Stimulated activated CD8-positive, alpha-beta memory T cell treated with anti-CD3 and anti-CD28 coated beads, Interleukin-15, amount 100 ng/mL, for 24 hours (primary cell): ENCODE measurements at places on chromosomes 1 and 21.

GRCh38 chr1:192581131-192581927 is 5.8 kb downstream of the RGS1 start:
- no peak for DNase-seq

- DNase-seq, result no peak
These were observed 149.2 kb upstream of the JUN start for GRCh38 chr1:58932859-58933598.

- DNase-seq, result no peak
These were observed 158.5 kb upstream of the LMO4 start for GRCh38 chr1:87170157-87170556.

DNA sequence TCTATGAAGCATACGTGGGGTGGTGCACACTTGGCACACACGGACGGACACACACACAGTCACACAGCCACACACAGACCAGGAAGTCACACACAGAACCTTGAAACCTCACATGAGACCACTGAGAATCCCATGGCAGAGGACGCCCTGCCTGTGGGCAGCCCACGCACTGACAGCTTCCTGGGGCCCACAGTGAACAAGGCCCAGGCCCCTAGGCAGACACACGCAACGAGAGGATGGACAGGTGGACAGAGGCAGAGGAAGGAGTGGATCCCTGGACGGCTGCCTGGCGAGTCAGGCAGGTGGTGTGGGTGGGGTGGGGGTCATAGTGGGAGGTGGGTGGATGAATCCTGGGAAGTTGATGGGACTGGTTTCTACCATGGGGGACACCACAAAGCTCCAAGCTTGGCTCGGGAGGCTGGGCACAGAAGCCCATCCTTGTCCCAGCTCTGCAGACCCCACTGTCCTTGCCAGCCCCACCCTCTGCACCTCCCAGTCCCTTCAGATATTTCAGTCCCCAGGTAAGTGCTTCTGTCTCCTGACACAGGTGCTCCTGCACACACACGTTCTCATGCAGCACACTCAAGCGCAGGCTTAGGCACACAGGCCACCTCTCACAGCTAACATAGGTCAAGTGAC is 49.1 kb downstream of the WNT9A start:
- DNase-seq, result no peak

DNA sequence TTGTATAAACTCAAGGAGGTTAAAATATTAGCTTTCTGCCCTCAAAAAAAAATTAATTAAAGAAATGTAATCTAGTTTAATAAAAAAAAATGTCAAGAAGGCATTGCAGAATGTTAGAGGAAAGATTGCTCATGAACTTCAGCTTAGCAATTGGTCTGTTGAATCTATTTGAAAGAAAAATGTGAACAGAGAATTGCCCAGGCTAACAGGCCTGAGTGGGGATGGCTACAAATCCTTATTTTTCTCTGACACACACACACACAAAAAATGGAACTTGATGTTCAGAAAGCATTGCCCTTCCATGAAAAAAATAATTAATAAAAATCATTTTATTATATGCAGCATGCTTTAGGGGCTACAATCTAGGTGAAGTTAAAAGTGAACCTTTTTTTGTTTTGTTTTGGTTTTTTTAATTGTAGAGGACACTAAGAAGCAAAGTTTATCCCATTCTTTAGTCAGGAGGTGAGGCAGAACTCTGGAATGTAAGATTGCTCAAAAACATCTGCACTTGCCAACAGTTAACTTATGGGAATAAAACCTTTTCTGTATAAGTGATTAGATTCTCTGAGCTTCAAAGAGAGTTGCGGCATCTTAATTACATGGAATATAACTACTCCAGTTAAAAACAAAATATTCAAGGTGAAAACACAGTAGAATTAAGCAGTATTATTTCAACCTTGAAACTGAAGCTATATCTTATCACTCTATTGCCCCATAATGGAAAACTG is 658.5 kb upstream of the ADGRL2 start:
- DNase-seq, result no peak

DNA sequence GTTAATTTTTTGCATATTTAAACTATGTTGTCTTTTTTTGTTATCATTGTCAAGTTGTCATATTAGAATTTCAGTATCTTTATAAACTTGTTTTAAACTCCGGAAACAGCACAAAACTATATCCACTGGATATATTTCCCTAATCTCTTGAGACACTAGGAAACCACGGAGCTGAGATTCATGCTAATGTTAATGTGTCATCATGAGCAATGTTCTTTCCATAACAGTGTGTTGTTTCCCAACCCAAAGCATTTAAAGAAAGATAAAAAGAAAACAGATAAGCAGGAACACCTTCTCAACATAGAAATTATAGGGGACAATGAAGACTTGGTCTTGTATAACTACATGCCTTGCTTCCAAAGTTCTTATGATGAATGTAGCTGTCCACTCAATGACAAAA is 626.2 kb upstream of the TMPRSS15 start:
- DNase-seq, result no peak

- DNase-seq, result no peak
These were observed 105.5 kb downstream of the TOMM20 start for GRCh38 chr1:235022981-235023710.

DNA sequence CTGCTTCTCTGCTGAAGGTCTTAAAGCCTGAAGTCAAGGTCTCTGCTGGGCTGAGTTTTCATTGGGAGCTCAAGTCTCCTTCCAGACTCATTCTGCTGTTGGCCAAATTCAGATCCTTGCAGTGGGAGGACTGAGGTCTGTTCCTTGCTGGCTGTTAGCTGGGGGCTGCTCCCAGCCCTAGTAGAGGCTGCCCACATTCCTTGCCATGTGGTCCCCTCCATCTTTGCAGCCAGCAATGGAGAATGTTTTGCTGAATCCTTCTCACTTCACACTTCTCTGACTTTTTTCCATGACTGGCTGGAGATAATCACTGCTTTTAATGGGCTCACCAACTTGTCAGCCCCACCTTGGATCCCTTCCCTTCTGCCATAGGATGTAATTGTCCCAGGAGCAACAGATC is 33.2 kb downstream of the UBASH3A start:
- no peak for DNase-seq

DNA sequence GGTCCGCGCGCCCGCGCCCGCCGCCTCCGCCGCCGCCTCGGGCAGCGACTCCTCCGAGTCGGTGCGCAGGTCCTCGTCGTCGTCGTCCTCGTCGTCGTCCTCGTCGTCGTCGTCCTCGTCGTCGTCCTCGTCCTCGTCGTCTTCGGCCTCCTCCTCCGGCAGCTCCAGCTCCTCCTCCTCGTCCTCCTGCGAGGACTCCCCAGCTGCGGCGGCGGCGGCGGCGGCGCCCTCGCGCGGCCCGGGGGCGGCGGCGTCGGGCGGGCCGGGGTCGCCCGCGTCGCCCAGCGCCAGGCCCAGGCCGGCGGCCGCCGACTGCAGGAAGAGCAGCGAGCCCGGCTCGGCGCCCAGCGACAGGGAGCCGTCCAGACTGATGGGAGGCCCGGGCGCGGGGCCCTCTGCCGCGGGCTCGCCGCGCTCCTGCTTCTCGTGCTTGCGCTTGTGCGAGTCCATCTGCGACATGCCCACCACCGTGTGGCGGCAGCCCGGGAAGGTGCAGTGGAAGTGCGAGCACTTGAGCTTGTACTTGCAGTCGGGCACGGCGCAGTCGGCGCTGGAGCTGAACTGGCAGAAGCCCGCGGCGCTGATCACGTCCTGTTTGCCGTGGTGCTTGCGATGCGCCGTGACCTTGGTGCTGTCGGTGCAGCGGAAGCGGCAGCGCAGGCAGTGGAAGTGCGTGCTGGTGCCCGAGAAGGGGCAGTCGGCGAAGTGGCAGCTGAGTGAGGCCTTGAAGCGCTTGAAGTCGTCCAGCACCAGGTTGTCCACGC is 157.3 kb downstream of the CASZ1 start:
- DNase-seq, result no peak

DNA sequence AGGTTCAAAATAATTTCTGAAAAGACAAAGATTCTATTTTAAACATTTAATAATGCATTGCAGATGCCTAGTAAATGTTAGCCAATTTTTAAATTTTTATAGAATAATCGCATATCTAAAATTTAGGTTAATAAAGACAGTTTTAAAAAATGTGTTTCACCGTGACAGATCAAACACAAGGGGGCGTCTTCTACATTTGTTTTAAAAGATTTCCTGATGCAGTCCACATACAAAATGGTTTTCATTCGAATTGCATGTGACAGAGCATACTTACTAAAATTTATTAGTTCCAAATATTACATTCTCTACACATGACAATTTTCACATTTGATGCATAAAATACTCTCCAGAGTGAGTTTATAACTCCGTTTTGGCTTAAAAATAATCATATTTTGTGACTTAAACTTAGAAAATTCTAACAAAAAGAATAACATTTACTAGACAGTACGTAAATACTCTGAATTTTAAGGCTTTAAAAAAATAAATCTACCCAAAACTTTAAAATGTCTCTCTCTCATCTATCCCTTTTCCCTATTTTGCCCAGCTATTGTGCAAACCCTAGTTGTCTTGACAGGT is 75.5 kb downstream of the ADAMTS1 start:
- no peak for DNase-seq

DNA sequence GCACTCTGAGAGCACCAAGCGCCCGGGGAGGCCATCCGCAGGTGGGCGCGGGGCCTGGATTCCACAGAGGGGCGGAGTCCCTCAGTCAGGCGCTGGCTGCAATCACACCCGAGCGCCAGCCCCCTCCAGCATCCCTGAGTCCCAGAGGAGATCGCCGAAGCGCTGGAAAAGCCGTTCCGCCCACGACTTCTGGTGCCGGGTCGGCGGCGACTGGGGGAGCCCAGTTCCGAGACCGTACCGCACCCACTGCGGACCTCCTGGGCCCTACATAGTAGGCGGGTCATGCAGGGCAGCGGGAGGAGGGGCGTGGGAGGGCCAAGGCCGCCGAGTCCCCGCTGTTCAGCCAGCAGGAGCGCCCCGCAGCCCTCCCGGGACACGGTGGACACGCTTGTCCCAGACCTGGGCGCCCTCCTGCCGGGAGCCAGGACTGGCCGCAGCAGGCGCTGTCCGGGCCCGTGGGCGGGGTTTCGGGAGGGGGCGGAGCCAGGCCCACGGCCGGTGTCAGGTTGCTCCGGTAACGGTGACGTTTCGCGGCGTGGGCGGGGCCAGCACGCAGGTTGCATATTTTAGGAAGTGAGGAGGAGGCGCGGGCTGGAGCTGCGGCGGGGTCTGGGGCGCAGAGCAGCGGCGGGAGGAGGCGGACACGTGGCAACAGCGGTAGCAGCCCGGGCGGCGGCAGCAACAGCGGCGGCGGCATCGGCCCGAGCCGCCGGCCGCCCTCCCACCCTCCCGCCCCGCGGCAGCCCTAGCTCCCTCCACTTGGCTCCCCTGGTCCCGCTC is at the start of gene ATP1A1:
Gene ATP1A1 (plus strand): TSS at position 594 of the 780 bp plus-strand sequence. CDS start 268 bp downstream, outside the sequence.
- peak; percentile 96 for DNase-seq

GRCh38 chr1:175555266-175555665 is 188.1 kb downstream of the TNR start:
- DNase-seq, result no peak

DNA sequence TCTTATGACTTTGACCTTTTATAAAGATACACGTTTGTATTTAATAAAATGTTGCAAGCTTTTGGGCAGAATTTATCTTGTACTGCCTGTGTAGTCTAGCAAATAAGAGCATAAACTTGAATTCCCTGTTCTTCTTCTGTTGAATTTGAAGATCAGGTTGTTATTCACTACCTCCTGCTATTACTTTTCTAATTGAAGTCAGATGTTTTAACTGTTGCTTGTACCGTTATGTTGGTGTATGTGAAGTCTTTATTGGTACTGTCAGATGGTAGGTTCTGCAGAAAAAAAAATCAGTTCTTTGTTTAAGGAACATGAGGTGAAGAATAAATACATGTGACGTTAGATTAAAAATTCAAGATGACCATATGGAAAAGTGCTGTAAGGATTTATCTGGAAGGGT is 69.1 kb downstream of the DYRK1A start:
- no peak for DNase-seq

GRCh38 chr1:160997323-160998038 is 23.5 kb downstream of the F11R start:
- no peak for DNase-seq

DNA sequence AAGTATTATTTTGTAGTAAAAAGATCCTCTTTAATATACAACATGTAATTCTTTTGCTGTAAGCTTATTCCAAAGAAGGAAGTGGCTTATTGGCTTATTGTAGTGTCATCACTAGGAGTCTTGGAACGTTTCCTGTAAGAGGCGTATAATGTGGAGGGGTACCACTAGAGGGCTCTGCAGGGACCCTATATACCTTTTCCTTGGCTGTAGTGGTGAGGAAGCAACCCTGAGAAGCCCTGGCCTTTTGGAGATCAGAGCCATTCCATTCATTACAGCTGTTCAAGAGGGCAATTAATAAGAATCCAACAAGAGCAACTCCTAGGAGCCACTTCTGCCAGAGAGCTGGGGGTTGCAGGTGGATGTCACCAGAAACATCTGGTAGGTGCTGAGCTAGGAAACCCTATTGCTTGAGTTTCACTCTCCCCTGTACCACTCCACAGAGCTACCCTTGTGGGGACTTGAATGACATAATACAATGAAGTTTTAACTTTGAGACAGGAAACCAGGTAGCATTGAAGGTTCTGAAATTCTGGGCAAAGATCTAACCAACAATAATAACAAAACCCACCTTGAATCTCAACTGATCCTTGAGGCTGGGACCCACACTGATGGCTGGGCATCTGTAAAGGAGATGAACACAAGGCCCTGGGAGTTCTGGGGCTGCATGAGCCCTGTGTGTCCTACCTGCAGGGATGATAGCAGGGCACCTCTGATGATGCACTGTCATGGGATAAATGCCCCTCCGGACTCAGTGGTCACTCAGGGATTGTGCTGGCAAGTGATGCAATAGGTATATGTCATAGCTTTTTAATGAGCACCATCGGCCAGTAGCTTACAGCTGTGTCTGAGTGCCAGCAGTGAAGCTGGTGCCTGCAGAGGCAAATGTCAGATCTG is 160.2 kb upstream of the COA6 start:
- DNase-seq, result no peak

- no peak for DNase-seq
These were observed 42.9 kb upstream of the TMCO2 start for GRCh38 chr1:40204856-40205255.

- DNase-seq, result no peak
These were observed 40.4 kb upstream of the LRRN2 start for GRCh38 chr1:204725821-204726448.

DNA sequence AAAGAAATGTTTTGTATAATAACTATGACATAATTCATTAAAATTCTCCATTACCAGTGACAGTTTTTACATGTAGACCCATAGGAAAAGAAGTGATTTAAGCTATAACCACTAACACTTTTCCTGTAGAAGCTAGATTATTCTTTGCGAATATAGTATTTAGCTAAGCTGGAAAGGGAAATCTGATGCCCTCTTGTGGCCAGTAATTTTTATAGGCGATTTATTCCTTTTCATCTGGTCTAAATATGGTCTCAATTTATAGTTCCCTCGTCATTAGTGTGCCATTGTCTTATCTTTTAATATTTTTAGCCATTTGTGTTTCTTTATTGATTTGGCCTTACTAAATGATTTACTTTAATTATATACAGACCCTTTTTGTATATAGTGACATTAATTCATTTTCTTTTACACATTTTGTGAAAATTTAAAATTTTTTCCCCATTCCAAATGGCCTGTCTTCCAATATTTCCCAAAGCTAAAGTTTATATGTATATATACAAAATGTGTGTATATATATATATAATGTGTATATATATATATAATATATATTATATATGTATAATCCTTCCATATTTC is 26.7 kb downstream of the BTG3 start:
- DNase-seq, result no peak
